ENCODE measurements at places on chromosomes 13 and 19. TPM values are rescaled to one million over a fixed set of nuclear protein-coding genes. Genes with fewer than 3 reads are reported as not detected.
A peak's percentile ranks its signal among the peaks of the same experiment; 100 is the strongest.

DNA sequence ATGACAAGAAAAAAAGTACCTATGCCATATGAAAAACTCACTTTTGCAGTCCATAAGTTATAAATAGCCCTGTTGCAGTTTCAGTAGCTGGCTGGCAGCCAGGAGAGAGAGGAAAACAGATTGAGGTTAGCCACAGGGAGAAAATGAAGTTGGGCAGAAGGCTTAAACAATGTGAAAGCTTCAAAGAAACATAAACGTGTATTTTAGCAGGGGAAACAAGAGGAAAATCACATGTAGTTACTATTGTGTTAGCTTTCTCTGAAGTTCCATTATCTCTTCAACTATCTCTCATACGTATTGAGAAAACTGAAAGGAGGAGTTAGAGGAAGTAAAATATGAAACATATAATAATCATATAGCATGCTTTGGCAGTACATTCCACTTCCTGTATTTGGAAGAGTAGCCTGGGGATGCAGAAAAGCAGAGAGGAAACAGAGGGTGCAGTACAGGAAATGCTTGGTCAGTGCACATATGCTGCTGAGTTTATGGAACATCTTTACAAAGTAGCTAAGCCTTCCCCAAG lies 1551.1 kb downstream of the EFNB2 start:
- no peak for DNase-seq

- no peak for DNase-seq
Observed at GRCh38 chr13:20840568-20840967, 62.0 kb downstream of the XPO4 start.

DNA sequence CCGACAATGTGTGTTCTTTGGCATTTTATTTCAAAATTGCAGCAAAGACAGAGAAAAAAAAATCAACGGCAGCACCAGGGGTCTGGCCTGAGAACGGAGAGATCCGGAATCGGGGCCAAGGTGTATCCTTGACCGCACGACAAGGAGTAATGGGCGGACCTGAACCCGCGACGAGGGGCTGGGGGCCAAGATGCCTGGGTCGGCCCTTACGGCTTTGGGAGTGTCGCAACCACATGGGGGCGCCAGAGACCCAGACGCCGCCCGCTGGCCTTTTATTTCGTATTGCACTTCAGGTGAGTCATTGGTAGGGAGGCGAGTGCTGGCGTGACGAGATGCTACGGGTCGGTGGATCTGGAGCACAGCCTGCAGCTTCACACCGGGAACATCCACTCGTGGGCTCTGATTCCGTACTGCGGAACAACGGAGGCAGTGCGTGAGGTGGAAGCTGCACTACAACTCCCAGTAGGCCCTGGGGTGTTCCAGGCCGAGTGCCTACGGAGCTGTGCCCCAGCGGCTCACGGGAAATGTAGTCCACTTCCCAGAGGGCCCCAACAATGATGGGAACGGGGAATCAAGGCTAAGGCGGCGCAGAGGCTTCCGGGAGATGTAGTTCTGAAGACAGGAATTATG lies 15.7 kb downstream of the BCAT2 start:
- peak; percentile 95 for DNase-seq

DNA sequence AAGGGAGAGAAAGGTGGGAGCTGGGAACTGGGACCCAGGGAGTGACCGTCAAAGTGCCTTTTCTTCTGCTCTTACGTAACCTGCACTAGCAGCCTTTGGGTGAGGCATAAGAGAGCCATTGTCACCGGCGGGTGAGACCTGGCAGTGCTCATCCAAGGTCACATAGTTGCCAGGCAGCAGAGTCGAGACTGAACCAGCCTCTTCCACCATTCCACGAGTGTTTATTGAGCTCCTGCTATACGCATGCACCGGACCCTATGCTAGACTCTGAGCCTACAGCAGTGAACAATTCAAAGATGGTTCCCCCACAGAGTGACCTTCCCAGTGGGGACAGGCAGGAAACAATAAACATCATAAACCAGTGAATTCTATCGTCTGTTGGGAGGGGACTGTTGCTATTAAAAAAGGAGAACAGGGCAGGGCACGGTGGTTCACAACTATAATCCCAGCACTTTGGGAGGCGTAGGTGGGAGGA lies 18.6 kb upstream of the STRN4 start:
- no peak for DNase-seq

- DNase-seq: no peak
Observed at GRCh38 chr19:2047076-2047448, 4.0 kb downstream of the MKNK2 start.

DNA sequence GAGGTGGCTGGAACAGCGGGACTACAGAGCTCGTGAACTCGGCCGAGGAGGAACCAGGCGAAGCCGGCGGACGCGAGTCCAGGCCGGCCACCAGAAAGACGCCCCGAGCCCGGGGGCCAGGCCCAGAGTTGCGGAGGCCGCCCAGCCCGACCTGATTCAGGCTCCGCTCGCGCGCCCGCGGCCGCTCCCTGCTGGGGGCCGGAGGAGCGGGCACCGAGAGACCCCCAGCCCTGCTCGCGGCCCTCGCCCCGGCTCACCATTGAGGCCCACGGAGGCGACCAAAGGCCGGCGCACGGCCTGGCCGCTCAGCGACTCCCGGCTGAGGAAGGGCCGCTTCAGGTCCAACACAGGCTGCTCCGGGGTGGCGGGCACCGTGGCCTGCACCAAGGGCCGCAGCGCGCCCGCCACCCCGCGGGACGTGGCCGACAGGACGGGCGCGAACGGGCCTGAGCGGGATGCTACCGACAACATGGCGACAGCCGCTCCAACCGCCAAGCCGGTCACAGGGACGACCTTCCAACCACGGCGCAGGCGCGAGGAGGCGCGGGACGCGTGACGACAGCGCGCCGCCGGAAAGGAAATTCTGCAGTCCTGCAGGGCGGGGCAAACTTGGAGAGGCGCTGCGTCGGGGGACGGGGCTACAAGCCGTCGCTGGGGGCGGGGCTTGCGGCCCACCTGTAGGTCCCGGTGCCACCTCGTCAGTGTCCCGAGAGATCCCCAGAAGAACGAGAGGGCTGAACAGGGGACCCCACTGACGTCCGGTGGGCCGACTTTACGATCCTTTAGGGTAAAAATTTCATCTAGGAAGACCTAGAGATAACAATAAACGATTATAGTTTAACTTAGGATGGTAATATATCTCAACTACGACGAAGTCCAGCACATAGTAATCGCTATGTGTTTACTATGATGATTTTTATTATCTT lies at the start of gene UQCRFS1:
Gene UQCRFS1, minus strand, starts transcription at position 504 of the 926 bp plus-strand sequence. Its CDS starts 33 bp downstream, at position 471.
- DNase-seq: peak; percentile 92

DNA sequence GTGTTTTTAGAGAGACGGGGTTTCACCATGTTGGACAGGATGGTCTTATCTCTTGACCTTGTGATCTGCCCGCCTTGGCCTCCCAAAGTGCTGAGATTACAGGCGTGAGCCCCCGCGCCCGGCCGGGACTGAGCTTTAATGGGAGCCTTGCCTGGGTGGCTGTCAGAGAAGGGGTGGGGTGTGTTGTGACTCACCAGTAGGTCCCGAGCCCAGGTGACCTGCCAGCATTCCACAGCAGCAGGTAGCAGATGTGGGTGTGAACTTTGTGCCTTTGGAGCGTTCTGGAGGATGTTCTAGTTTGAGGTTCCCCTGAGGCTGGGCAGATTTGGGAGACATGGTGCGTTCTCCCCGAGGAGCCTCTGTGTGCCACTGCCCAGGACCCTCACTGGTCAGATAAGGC lies 7.1 kb upstream of the EPN1 start:
- no peak for DNase-seq

Gene CEACAM16
- total RNA-seq: not detected

DNA sequence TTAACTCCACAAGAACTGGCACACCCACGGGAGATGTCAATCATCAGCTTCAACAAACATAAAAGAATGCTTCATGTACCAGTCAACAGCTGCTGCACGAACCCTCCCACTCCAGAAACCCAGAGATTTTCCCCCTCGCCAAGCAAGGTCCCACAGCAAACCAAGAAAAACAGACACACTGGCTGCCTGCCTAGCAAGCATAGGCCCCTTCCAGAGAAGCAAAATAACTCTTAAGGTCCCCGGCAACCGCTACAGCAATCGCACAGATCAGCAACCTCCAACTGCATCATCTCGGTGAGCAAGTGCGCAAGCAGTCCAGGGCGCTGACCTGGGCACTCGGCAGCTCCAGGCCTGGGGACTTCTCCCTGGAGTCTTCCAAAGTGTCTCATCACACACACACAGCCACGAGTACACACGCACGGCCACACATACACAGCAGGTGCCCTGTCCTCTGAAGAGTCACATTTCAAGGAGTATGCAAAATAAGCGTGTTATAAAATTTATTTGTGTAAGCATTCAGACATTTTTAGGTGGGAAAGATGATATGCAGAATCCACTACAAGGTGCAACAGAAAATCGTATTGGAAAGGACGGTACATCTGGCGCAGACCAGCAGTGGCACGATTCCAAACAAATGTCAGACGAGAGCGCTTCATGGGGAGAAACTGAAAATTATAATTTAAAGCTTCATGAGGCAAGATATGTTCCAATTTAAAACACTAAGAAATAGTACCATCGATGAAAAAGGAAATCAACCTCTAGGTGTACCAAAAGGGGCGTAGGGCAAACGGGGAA lies 125.0 kb downstream of the STK24 start:
- no peak for DNase-seq

Gene SYT5
- 33.0 TPM for total RNA-seq

Gene ZNF497
- total RNA-seq: 6.1 TPM

DNA sequence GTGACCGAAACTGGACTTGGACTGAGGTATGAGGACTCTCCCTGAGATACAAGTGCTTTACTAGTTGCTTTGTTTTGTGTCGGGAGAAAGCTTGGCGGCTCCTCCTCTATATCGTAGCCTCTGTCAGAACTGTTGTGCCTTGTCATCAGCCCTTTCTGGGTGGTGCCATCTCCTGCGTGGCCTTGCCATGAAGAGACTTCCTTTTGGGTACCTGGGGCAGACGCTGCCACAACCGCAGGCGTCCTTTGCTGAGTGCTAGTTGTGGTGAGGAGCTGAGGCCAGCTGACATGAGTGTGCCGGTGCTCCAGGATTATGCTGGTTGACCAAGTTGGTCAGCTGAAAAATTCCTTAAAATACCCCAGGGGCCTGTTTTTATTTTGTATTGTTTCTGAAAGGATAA lies 124.5 kb downstream of the AKAP11 start:
- DNase-seq: no peak

DNA sequence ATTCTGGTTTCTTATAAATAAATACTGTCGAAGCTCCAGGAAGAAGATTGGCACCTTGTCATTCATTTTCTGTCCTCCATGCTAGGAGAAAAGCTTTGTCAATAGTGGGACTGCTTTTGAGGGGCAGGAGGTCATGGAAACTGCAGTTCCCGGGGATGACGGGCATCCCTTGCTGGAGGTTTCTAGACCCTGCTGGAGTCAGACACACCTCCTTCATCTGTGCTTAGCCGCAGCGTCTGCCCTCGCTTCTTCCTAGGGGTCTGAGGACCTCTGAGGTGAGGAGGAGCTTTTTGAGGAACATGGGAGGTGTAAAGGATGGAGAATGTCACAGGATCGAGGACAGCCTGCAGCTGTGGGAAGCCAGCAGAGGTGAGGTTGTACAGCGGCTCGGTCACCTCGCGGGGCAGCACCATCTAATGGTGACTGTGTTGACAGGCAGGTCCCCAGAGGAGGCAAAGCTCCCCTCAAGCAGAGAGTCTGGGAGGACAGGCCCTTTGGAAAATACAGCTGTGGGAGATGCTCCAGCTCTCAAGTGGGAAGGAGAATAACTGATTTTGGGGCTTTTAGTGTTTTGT lies 172.7 kb upstream of the RNF113B start:
- no peak for DNase-seq

Gene SLITRK6
- 2.4 TPM for total RNA-seq

DNA sequence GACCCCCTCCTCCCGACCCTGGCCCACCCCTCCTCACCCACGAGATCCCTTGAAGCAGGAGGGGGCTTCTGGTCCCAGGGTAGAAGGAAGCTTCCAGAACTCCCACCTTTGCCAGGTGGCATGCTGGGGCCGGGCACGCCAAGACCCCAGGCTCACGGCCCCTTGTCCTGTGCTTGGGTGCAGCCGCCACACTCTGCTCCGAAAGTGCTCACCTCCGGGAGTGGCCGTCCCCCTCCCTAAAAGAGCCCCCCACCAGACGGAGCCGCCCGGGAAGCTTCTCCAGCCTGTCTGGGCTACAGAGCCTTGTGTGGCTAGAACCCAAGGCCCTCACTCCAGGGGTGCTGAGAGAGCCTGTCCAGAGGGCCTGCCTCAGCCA lies 1.8 kb upstream of the EFNA2 start:
- DNase-seq: no peak

GRCh38 chr13:113912596-113912995 lies 48.7 kb upstream of the GAS6 start:
- DNase-seq: no peak

GRCh38 chr13:53241891-53242348 lies 213.3 kb downstream of the OLFM4 start:
- no peak for DNase-seq
